ENCODE measurements at places on chromosomes 7 and 10.

DNA sequence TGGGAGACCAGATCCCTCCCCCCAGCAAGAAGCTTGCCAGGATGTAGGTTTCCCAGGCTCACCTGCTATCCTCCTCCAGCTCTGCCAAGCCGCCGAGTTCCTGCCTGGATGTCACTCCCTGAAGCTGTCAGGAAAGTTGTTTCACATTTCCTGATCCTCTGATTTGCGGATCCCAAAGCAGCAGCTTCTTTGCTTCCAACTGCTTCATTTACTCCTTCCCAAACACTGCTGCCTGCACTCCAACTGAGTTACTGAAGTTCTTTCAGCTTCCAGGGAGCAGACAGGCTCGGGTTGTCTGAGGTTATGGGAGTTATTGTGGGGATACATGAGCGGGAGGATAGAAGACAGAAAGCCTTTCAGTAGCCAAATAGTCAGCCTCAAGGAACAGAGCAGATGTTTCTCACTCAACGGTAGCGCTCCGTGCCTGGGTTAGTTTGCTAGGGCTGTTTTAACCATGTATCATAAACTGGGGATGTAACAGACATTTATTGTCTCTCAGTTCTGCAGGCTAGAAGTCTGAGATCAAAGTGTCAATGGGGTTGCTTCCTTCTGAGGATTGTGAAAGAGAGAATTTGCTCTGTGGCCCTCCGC, 516.0 kb downstream of the REEP3 start:
- H3K27me3 ChIP-seq, result peaks cover 33% of the 10 kb centered on the region
- H3K4me3 ChIP-seq, result no peak overlapping the region
- DNase-seq, result no peak
- H3K27ac ChIP-seq, result no peak overlapping the region
- peaks cover 7% of the 10 kb centered on the region for H3K4me1 ChIP-seq

- no peak for DNase-seq
- no peak overlapping the region for H3K27ac ChIP-seq
- no peaks in the 10 kb centered on the region for H3K36me3 ChIP-seq
- peaks cover 75% of the 10 kb centered on the region for H3K27me3 ChIP-seq
- H3K4me1 ChIP-seq, result no peaks in the 10 kb centered on the region
Observed at GRCh38 chr10:113620511-113620910, 43.3 kb downstream of the NRAP start.

- peaks cover 38% of the 10 kb centered on the region for H3K36me3 ChIP-seq
- H3K4me3 ChIP-seq, result no peak overlapping the region
- H3K27ac ChIP-seq, result peak overlapping the region; percentile 93
- H3K4me1 ChIP-seq, result peaks cover 66% of the 10 kb centered on the region
Observed at GRCh38 chr7:3027005-3027845, 16.4 kb downstream of the CARD11 start.

DNA sequence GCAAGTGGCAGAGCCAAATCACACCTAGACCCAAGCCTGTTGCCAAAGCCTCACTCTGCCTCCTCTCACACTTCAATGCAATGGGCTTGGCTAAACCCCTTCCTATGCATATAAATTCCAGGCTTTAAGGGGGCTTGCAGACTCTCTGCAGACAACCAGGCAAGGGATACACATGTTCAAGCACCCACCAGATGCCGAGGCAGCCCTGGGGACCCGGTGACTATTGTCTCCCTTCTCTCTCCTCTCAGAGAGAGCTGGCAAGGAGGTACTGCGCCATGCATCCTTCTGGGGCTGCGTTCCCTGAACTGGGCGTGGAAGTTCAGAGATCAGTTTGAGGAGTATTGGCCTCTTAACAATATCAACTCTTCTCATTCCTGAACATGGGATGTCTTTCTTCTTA, 131.2 kb downstream of the ARHGAP22 start:
- H3K4me1 ChIP-seq, result no peaks in the 10 kb centered on the region
- DNase-seq, result no peak
- peaks cover 26% of the 10 kb centered on the region for H3K27me3 ChIP-seq
- no peak overlapping the region for H3K27ac ChIP-seq
- H3K4me3 ChIP-seq, result no peak overlapping the region

DNA sequence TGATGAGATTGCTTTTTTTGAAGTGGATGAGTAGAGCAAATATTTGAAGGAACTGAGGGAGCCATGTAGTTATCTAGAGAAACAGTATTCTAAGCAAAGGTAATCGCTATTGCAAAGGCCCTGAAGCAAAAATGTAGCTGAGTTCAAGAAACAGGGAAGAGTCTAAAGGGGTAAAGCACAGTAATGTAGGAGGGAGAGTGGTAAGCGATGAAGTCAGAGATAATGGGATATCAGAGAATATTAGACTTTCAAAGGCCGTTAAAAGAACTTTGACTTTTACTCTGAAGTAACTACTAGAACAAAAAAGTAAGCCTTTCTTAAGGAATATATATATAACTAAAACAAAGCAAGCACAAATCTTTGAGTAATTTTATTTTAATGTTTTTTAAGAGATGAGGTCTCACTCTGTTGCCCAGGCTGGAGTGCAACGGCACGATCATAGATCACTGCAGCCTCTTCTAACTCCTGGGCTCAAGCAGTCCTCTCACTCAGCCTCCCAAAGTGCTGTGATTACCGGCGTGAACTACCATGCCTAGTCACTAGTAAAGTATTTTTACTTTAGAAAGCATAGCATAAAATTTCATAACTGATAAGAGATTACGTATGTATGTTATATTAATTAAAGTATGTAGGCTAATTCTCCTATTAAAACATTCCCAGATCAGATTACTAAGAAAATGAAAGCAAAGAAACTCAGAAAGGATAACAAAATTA, 61.7 kb upstream of the OIT3 start:
- H3K27ac ChIP-seq, result no peak overlapping the region
- H3K27me3 ChIP-seq, result no peaks in the 10 kb centered on the region

- no peak for DNase-seq
- H3K27ac ChIP-seq, result no peak overlapping the region
- H3K36me3 ChIP-seq, result peaks cover 6% of the 10 kb centered on the region
Observed at GRCh38 chr7:151590850-151591771, 71.4 kb upstream of the RHEB start.

DNA sequence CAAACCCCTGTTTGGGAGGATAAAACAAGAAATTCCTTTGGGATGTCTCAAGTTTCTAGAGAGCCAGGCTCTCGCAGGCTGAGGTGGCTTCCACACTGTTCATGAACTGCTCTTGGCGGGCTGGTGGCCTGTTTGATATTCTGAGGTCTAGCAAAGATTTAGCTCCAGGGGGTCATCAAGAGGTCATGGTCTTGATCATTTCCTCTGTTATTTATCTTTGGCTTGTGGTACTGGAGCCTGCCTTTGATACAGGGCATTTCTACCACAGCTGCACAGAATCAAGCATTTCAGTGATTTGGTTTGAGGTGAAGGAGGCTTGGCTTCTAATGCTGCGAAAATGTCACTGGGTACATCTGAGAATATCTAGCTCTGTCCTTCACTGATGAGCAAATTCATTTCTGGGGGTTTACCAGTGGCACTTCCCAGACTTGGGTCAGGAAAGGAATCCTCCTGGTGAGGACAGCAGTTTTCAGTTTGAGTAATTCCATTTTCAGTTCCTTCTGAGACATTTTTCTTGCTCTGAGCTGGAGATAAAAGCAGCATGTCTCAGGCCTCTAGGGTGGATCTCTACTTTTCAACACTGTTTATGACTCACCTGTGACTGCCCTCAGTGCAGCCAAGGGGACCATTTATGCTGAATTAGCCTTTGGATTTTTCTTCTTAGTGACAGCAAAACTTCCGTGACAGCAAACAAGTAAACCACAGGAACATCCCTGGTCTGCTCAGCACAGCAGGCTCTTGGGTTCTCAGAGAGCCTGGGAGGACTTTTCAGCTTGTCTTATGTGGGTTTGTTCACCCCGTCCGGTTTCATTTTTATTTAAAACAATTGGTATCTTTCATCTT, 312.0 kb downstream of the RNLS start:
- peak overlapping the region; percentile 82 for H3K27ac ChIP-seq
- peak; percentile 17 for DNase-seq
- H3K36me3 ChIP-seq, result no peaks in the 10 kb centered on the region
- peaks cover 27% of the 10 kb centered on the region for H3K4me1 ChIP-seq
- H3K4me3 ChIP-seq, result peak overlapping the region; percentile 63

DNA sequence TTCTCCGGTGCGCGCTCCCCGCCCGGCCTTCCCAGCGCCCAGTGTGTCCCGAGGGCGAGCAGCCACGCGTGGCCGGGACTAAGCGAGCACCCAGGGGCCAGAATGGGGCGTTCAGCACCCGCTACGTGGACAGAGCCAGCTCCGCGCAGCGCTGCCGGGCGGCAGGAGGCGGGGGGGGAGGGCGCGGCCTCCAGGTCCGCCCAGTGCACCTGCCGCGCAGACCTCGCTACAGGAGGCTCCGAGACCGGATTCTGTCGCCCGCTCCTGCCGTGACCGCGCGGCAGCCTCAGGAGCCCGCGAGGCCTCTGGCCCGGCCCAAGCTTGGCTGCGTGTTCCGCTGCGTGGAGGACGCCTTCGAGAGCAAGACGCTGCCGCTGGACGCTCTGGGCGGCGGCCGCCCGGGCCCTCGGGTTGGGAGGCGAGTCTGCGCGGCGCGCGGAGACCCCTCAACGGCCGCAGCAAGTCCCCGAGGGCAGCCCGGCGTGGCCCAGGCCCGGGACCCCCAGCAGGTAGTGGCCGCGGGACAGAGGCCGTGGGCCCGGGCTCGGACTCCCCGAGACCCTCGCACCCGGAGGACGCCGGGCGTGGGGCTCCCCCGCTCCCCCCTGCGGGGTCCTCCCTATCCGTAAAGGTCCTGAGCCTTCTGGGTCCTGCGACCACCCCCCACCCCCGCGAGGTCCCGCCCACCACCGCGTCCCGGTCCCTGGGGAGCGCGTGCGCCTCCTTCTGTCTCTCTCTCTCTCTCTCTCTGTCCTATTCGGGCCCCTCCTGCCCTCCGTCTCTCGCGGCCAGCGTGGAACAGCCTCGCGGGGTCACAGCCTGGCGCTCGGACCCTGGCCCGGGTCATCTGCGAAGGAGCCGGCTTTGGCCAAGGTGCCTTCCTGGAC, 904 bp upstream of the DPYSL4 start:
- no peak overlapping the region for H3K27ac ChIP-seq
- H3K4me1 ChIP-seq, result peaks cover 5% of the 10 kb centered on the region
- no peak overlapping the region for H3K4me3 ChIP-seq
- DNase-seq, result no peak
- H3K36me3 ChIP-seq, result peaks cover 4% of the 10 kb centered on the region

DNA sequence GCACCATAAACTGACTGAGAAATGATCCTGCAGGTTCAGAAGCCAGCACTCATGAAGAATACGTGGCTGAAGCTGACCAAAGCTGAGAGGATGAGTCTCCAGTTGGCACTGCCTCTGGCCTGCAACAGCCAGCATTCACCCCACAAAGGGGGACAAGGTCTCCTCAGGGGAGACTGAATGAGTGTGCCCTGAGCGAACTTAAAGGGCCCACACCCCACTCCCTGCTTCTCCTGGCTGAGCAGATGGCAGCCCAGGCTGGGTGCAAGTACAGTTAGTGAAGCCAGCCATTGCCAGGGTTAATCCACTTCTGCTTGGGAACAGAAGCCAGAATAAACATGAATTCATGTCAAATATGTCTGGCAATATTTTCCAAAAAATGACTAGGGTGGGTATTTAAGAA, 98.1 kb downstream of the PPP1R17 start:
- no peaks in the 10 kb centered on the region for H3K36me3 ChIP-seq
- DNase-seq, result no peak
- no peaks in the 10 kb centered on the region for H3K27me3 ChIP-seq

GRCh38 chr7:79837915-79838314, 296.7 kb upstream of the GNAI1 start:
- no peak for DNase-seq
- H3K4me3 ChIP-seq, result no peak overlapping the region
- no peak overlapping the region for H3K27ac ChIP-seq
- no peaks in the 10 kb centered on the region for H3K36me3 ChIP-seq

DNA sequence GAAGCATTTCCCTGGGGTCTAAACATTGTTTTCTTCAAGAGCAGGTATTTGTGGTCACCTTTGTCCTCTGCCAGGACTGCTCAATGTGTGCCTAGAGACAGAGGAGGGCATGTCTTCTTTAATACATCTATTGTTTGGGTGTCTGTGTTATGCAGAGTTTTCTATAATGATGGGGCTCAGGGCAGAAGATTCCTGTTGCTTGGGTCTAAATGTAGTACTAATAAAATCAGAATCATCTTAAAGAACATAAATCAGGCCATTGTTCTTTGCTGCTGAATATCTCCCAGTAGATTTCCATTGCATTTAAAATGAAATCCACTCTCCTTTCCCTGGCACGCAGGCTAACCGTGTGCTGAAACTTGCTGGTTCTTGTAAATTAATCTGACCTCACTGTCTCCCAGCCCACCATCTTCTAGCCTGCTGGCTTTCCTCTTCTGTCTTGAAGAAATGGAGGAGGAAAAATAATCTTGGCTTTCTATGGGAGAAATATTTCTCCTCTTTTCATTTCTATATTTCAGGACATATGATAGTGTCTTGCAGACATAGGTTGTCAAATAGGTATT, 1396.8 kb downstream of the GATA3 start:
- no peak overlapping the region for H3K27ac ChIP-seq
- H3K4me1 ChIP-seq, result no peaks in the 10 kb centered on the region
- no peak for DNase-seq
- H3K4me3 ChIP-seq, result no peak overlapping the region
- no peaks in the 10 kb centered on the region for H3K27me3 ChIP-seq

DNA sequence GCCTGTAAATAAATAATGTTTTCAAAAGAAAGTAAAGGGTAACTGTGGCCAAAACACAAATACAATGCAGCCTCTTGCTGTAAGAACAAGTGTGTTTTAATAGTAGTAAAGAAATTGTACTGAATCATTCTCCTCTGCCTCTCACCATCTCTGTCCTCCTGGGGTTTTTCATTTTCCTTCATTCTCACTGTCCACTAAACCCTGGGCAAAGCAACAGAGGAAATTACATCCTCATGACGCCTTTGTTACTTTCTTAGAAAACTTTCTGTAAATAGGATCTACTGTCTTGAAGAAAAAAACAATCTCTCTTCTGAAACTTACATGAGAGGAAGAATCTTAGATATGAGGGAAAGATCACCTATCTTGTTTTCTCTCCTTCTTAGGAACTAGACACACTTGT, 54.6 kb downstream of the ASB4 start:
- no peaks in the 10 kb centered on the region for H3K4me1 ChIP-seq
- DNase-seq, result no peak
- H3K27me3 ChIP-seq, result peaks cover 32% of the 10 kb centered on the region
- no peaks in the 10 kb centered on the region for H3K36me3 ChIP-seq
- no peak overlapping the region for H3K27ac ChIP-seq
- H3K4me3 ChIP-seq, result no peak overlapping the region

All from central memory CD8-positive, alpha-beta T cell (primary cell).